Ovary (tissue), 10 donors: ENCODE measurements at places on chromosomes 12 and 14.

GRCh38 chr12:81381951-81382350 is 304.1 kb downstream of the ACSS3 start:
- no peak for DNase-seq

GRCh38 chr14:100072783-100073346 is 7.6 kb downstream of the EVL start:
- no peak for DNase-seq

GRCh38 chr12:115626210-115626609 is 651.3 kb downstream of the MED13L start:
- DNase-seq = no peak

- DNase-seq = no peak
Measured at GRCh38 chr12:24750263-24750662, 198.6 kb downstream of the BCAT1 start.

DNA sequence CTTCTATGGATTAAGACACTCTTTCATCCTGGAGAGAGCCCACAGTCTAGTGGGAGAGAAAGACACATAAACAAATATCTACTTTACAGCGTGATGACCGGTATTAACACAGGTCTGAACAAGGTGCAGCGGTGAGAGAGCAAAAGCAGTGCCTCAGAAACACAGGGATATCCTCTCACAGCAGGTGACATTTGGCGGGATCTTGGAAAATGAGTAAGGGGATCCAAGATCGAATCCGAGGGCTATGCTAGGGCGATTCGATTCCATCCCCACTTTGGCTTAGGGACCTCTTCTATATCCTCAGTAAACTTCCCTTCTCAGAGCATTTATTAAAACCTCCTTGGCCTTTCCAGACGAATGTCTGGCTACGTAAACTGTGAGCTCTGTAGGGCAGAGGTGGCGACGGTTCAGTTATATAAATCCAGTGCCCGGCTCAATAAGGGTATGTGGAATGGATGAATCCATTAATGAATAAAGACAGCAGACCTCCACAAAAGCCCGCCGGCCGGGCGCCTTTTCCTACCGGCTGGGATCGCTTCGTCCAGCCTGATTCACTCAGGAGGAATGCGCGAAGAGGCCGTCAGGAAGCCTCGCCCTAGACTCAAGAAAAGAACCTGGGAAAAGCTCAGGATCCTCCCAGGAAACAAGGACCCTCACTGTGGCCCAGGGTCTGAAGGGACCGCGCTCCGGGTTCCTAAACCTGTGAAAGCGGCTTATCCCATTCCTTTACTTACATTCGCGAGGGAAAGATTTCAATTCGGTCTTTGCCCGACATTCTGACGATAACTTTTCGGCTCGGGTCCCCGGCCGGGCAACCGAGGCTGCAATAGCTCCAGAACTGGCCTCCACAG is 455 bp downstream of the ATP6V1D start:
- peak; percentile 39 for DNase-seq

GRCh38 chr12:50333441-50333840 is 50.1 kb upstream of the LIMA1 start:
- DNase-seq = no peak

DNA sequence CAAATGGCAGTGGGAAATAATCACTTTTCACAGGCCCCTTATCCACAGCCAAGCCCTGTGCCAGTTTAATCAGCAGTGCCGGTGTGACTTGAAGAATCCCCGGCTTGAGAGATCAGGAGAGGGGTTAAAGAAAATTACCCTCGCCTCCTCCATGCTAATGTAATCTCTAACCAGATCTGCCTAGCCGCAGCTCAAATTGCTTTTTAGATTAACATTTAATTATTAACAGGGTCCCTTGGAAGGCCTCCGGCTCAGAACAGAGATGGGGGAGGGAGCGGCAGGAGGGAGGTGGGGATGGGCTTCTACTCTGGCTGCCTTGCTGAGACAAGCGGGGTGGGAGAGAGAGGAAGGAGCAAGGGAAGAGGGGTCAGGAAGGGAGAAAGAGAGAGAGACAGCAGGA is 24.0 kb downstream of the FAM222A start:
- DNase-seq = no peak

- DNase-seq = no peak
Measured at GRCh38 chr14:61107869-61108493, 126.9 kb downstream of the SLC38A6 start.

DNA sequence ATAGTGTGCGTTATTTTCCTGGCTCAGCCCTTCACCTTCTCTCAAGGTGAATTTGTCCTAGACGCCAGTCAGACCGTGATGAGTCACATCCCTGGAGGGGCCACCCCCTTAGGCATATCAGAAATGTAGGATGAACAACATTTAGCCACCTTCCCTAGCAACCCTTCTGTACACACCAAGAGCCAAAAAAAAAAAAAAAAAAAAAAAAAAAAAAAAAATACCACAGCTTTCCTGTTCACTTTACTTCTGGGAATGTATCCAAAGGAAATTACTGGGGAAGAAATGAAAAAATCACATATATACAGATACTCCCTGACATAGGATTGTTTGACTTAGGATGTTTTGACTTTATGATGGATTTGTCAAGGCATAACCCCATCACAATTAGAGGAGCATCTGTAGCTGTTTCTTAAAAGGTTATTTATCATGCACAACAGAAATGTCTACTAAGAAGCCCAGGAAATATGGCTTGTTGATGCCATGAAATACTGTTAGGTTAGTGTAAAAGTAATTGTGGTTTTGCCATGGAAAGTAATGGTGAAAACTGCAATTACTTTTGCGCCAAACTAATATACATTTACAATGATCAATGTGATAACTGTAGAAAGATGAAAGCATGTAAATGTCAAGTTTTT is 68.2 kb upstream of the BDKRB2 start:
- no peak for DNase-seq

GRCh38 chr12:30643366-30643765 is 52.3 kb downstream of the IPO8 start:
- DNase-seq = no peak

- DNase-seq = no peak
Measured at GRCh38 chr14:91867316-91867988, at the start of gene TC2N. TC2N (minus strand) TSS chr14:91867536; CDS start chr14:91813769, 53,767 bp downstream.

DNA sequence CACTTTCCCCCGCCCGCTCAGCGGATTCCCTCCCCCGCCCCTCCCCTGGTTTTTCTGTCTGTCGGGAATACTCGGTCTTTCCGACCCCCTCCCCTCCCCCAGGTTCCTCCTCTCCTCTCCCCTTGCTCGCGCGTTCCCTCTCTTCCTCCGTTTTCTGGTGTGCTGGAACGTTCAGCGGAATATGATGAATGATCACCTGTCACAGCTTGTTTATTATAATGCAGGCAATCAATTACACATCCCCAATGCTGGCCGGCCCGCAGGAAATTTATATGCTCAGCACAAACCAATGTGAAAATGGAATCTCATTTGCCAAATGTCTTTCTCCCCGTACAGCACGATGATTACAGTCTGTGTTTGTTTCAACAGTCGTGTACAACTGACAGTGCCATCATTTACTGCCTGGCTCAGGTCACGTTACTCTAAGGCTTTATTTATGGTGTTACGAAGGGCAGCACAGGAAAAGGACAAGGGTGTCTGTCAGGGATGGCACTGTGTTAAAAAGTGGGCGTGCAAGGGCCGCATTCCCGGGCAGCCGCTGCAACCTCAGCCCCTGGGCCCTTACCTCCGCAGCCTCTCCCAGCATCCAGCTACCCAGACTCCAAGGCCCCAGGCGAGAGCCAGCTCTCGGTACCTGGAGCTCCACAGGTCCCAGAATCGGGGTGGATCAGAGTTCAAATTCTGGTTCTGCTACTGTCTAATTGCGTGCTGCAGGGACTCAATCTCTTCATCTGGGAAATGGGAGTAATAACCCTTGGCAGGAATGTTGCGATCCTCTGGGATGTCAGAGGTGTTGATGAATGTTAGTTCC is 24.7 kb upstream of the MAP1LC3B2 start:
- no peak for DNase-seq

- DNase-seq = peak; percentile 56
Measured at GRCh38 chr14:68248481-68249255, 429.1 kb downstream of the RAD51B start.

DNA sequence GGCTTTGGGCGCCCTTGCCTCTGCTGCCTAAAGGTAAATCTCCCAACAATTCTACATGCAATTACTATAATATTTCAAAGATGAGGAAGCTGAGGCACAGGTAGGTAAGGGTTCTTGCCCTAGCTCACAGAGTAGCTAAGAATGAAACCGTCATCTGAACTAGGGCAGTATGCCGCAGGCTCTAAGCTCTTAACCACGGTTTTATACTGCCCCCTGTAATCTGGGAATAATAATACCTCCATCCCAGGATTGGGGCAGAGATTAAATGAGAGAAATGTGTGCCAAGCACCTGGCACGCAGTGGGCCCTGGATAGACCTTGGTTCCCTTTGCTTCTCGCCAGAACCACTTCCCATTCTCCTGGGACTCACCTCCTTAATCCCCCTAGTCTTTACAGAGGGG is 1.5 kb upstream of the HRK start:
- no peak for DNase-seq

GRCh38 chr14:60222820-60223219 is 26.2 kb upstream of the PPM1A start:
- no peak for DNase-seq

GRCh38 chr12:93288626-93289025 is 89.1 kb upstream of the NUDT4 start:
- DNase-seq = no peak

DNA sequence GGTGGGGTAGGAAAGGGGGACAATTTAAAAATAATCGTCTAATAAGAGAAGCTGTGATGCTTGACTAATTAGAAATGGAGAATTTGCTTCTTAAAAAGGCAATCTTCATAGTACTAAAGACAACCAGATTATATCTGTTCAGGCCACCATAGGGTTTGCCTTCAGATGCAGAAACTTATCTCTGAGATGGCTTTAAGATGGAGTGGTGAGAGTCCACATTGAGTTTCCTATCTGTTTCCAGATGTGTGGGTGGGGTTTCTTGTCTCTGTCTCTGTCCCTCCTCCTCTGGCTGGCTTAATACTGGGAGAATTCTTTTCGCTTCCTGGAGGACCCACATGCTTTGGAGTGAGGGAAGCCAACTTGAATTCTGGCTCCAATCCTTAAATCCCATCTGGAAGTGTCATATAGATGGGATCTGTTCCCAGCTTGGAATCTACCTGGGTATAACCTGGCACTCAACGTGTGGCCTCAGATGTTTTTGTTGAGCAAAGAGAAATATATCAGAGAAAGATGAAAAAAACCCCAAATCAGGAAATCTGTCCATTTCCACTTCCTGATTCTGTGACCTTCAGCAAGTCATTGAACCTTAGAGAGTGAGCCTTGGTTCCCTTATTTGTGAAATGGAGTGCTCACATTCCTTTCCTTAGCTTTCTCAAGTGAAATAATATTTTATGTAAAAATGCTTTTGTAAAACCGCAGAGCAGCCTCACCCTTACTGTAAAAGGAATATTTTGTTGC is 66.4 kb downstream of the CHST11 start:
- no peak for DNase-seq

- no peak for DNase-seq
Measured at GRCh38 chr12:45763381-45763780, 33.9 kb downstream of the ARID2 start.

GRCh38 chr14:21057803-21058675 is at the start of gene RNASE8:
RNASE8 (plus strand) TSS chr14:21057822; CDS start chr14:21057893, 71 bp downstream.
- DNase-seq = no peak

GRCh38 chr14:79281244-79282152 is 929.8 kb downstream of the DIO2 start:
- DNase-seq = no peak

DNA sequence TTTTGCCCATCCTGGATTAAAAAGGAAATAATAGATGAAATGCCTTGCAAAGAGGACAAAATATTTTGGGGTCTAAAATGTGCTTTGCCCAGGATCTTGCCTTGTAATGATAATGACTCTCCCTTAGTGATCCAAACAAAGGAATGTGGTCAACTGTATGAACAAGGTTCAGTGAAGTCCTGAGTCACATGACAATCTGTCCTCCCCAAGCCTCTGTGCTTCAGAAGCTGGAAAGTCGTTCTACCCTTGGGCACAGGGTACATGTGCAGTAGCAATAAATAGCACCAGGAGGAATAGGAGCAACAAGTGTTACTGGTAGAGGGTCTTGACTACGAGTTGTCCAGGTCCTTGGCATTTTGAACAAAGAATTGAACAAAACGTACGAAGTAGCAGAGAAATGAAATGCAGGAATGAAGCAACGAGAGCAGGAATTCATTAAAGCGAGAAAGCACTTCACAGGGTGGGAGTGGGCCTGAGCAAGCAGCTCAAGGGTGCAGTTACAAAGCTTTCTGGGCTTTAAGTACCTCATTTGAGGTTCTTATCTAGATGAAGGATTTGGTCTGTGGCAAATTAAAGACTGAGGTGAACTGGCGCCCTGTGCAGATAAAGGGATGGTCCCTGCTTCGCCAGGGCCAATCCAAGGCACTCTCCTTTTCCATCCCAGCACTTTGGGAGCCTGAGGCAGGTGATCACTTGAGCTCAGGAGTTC is 65.8 kb downstream of the RESF1 start:
- DNase-seq = no peak

GRCh38 chr14:102949062-102949800 is 26.8 kb downstream of the AMN start:
- DNase-seq = no peak

GRCh38 chr14:100587763-100588411 is 670 bp upstream of the BEGAIN start:
- DNase-seq = no peak

DNA sequence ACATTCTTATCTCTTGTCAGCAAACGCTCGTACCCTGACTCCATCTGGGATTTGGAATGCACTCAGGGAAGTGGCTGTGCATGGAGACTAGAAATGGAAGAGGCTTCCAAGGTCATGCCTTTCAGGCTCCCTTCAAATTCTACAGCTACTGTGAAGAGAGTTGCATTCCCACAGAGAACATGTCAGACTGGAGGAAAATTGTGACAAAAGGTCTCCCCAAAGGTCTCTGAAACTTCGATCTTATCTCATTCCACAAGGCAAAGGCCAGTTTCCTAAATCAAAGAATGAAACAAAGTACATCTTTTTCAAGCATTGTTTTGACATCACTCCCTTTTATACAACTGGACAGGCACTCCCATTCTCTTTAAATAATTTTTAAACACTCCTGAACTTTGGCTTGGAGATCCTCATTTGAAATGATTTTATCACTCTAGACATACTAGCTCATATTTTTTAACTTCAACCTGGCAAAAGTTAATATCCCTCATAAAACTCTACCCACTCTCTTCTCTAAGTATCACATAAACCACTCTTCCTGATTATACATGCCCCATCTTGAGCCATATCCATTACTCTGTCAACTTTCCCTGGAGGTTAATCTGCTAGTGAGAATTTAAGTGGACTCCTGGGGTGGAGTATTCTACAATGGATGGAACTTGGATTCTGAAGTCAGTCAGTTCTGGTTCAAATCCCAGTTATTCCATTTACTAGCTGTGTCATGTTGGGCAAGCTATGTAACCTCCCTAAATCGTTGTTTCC is 218.1 kb upstream of the HMGA2 start:
- DNase-seq = no peak

- no peak for DNase-seq
Measured at GRCh38 chr12:68118096-68118755, 41.3 kb downstream of the IFNG start.

DNA sequence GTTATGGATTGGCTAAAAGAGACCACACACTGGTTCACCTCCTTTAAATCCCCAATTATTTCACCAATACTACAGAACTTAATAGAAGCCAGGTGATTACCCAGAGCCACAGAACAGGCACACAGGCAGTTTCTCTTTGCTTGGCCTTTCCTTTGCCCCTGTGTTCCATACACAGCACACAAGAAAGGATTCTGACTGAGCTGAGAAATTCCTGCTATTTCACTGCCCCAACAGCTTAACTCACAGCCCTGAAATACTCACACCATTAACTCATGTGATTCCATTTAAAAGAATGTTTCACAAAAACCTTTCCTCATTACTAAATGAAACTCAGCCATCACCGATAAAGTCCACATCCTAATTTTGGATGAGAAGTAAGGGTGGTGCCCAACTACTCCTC is 133.6 kb downstream of the MED13L start:
- DNase-seq = no peak
